NCI-H345 (cell line): ENCODE measurements at places on chromosomes 2 and 18.

DNA sequence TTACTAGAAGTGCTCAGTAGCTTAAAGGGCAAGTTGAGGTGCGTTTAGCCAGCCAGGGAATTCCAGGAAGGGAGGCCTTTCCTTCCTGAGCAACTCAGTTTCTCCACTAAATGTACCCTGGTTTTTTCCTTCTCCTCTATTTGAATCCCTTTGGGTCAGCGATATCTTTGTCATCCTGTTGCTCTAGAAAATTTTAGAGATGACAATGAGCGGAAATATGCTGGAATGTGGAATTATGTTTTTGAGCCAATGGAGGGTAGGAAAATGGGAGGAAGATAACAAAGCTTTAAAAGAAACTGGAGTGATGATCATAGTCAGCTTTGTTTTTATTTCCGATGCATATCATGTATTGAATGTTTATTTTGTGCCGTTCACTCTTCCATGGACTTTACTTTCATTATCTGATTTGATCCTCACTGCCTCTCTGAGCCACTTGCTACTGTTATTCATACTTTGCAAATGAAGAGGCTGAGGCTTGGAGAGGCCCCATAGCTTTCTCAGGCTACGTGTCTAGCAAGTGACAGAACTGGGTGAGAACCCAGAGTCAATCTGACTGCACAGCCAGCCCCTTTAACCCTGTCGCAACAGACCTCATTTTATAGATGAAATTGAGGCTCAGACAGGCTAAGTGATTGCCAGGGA, 67.3 kb downstream of the NTSR2 start:
- no peak for DNase-seq

DNA sequence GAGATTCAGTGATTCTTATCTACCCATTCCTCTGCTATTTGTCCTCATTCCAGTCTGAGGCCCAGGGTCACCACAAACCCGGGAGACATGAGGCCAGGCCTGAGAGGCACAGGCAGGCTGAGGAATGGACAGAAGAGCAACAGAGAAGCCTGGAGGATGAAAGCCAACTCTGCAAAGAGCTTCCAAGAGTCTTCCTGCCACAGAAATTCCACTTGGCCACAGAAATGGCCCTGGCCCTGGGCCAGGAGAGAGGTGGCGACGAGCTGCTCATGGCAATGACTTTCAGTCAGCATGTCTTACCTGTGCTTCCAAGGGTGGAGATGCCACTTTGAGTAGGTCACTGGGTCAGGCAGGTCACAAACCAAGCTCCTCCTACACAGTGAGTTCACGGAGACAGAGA, 155.3 kb upstream of the PKDCC start:
- DNase-seq = no peak

- no peak for DNase-seq
These were observed 20.1 kb upstream of the ROCK2 start for GRCh38 chr2:11364565-11364887.

GRCh38 chr2:240294514-240294913, 140.9 kb upstream of the GPC1 start:
- no peak for DNase-seq

DNA sequence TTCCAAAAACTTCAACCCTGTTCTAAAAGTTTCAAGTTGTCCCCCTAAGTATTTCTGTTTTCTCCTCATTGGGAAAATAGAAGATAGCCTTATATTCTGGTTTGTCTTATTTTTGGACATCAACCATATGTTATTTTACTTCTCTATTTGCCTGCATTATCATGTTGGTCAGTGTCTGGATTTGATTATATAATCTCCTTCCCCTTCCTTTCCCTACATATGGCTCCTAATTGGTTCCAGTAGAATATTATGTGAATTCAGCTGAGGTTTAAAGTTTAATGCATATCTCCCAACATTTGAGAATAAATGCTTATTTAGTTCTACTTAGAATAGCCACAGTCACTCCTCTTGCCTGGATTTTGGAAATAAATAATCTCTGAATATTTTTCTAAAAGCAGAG, 66.9 kb downstream of the OXER1 start:
- DNase-seq = no peak

DNA sequence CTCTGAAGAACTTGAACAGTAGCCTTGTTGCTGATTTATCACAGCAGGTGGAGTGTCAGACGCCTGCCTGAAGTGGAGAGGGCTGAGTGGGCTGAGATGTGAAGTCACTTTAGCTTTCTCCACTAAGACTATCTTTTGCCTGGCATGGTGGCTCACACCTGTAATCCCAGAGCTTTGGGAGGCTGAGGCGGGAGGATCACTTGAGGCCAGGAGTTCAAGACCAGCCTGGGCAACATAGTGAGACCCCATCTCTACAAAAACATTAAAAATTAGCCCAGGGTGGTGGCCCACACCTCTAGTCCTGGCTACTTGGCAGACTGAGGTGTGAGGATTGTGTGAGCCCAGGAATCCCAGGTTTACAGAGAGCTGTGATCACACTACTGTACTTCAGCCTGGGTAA, 60.6 kb upstream of the TTC39C start:
- no peak for DNase-seq

DNA sequence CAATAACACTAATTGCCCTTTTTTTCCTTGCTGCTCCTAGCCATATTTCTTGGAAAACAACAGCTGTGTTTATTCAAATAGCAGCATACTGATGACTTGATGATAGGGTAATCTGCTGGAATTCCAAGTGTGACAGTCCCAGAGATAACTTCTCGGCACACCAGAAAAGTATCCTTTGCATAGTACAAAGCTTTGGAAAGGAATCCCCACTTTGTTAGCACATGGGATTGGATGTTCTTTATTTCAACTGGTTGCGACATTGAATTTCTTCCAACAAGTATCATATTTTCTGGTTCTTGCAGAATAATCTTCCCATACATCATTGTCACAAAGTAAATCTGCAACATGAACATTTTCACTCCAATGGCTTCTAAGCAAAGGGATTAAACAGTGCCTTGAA, 445.8 kb upstream of the ACVR2A start:
- DNase-seq = no peak

- no peak for DNase-seq
These were observed 17.0 kb downstream of the GMCL1 start for GRCh38 chr2:69846182-69847067.

GRCh38 chr2:41877114-41877678, 170.6 kb upstream of the PKDCC start:
- no peak for DNase-seq

DNA sequence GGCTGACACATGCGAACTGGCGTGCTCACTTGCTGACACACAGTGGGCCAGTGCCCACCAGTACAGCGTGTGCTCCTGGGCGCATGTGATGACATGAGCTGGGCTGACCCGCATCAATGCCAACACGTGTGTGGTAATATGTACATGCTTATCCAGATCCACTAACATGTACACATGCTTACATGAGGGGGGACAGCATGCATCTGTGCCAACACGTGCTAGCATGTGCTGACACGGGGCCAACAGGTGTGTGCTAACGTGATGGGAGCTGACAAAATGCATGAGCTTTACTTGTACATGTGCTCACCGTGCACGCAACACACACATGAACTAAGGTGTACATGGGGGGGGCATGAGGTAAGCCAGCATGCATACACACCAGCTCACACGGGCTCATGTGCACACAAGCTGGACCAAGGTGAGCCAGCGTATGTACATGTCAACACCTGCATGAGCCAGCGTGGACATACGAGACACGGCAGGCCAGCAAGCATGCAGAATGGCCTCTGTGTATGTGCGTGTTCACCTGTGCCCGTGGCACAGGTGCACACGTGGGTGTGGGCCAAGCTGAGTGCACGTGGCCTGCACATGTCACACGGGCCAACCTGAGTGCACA, 28.5 kb downstream of the GPC1 start:
- DNase-seq = no peak
